ENCODE measurements at places on chromosomes 5 and 9. TPM values are rescaled to one million over a fixed set of nuclear protein-coding genes. Genes with fewer than 3 reads are reported as not detected.

DNA sequence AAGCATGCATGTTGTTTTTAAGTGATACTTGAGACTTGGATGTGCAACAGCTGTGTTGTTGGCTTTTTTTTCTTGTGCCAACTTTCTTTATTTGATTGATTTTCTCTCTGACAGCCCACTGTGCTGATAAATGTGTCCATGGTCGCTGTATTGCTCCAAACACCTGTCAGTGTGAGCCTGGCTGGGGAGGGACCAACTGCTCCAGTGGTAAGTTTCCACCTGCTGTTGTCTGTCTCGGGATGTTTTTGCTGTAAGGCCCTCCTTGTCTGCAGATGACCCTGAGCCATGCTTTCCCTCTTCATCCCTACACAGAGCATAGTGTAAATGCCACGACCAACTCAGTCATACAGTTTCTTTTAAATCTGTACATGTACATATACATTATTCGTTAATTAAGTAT, 79.2 kb downstream of the MEGF10 start:
- DNase-seq: no peak
- H3K27ac ChIP-seq: no peak overlapping the region
- no peaks in the 10 kb centered on the region for H3K4me1 ChIP-seq
- no peaks in the 10 kb centered on the region for H3K27me3 ChIP-seq
- H3K4me3 ChIP-seq: no peak overlapping the region
- no peaks in the 10 kb centered on the region for H3K36me3 ChIP-seq

- H3K27me3 ChIP-seq: no peaks in the 10 kb centered on the region
- no peak overlapping the region for H3K27ac ChIP-seq
- no peaks in the 10 kb centered on the region for H3K36me3 ChIP-seq
- no peak overlapping the region for H3K4me3 ChIP-seq
These were observed 585.7 kb downstream of the ACTL7B start for GRCh38 chr9:108270051-108270450.

DNA sequence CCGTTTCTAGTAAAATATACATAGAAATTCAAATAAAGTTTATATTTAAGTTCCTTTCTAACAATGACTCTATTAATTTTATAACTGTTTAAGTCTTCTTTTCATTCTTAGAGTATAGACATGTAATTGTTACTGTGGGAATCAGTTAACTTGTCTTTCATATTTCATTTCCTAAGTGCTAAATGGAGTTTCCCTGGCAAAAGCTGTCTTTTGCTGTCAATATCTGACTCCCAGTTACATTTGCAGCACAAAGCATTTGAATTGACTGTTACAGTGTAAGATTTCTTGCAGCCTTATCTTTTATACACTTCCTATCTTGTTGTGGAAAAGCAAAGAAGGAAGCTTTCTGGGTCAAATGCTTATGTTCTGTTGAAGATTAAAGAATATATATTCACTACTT, 1026.3 kb downstream of the CDH9 start:
- H3K4me3 ChIP-seq: no peak overlapping the region
- DNase-seq: no peak
- H3K36me3 ChIP-seq: no peaks in the 10 kb centered on the region
- no peaks in the 10 kb centered on the region for H3K4me1 ChIP-seq

GRCh38 chr5:144131261-144131660, 39.2 kb downstream of the YIPF5 start:
- no peaks in the 10 kb centered on the region for H3K27me3 ChIP-seq
- DNase-seq: no peak
- no peaks in the 10 kb centered on the region for H3K36me3 ChIP-seq
- H3K4me1 ChIP-seq: no peaks in the 10 kb centered on the region
- H3K4me3 ChIP-seq: no peak overlapping the region

- H3K27me3 ChIP-seq: no peaks in the 10 kb centered on the region
- DNase-seq: no peak
- H3K4me1 ChIP-seq: no peaks in the 10 kb centered on the region
These were observed 115.6 kb upstream of the IRX4 start for GRCh38 chr5:1998348-1998669.

- H3K36me3 ChIP-seq: no peaks in the 10 kb centered on the region
- H3K27me3 ChIP-seq: no peaks in the 10 kb centered on the region
- no peak overlapping the region for H3K4me3 ChIP-seq
These were observed 21.1 kb downstream of the ERCC6L2 start for GRCh38 chr9:95896580-95896979.

DNA sequence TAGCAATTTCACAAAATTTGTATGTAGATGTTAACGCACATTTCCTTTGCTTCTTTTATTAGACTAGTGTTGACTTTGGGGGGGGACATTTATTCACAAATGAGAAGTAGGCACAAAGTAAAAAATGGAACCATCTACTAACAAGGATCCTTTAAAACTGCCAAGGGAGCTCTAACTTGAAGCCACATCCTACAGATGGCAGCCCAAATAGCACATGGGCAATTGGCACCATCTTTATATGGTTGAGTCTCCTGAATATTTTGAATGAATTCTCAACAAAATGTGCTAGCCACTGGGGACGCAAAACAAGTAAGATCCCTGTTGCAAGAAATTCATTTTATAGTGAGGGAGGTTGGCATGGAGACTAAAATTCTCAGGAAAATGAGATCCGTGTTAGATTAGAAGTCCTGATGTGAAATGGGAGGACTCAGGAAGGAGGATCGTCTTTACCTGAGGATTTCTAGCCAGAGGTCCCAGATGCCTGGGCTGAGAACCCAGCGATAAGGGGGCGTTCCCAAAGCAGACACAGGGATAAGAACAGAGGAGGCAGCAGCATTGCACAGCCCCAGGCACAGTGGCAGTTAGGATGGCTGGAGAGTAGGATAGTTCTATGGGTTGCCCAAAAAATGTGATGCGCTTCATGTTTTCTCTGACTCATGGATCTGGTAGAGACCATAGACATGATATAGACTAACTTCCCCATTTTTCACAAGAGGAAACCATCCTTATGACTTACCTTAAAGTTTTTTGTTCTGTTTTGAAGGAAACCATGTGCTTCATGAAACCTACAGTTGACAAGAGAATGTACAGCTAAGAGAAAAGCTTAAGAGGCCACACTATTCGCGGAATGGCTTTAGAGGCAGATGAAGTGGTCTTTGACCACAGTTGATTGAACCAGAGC, 37.4 kb downstream of the C9orf152 start:
- H3K27ac ChIP-seq: no peak overlapping the region
- H3K36me3 ChIP-seq: peaks cover 28% of the 10 kb centered on the region
- no peak overlapping the region for H3K4me3 ChIP-seq
- H3K27me3 ChIP-seq: no peaks in the 10 kb centered on the region
- no peaks in the 10 kb centered on the region for H3K4me1 ChIP-seq
- DNase-seq: no peak

GRCh38 chr9:130441031-130441430, 3.7 kb upstream of the ASS1 start:
- H3K27me3 ChIP-seq: no peaks in the 10 kb centered on the region
- H3K27ac ChIP-seq: no peak overlapping the region
- DNase-seq: no peak
- H3K36me3 ChIP-seq: no peaks in the 10 kb centered on the region
- H3K4me3 ChIP-seq: no peak overlapping the region
- no peaks in the 10 kb centered on the region for H3K4me1 ChIP-seq

DNA sequence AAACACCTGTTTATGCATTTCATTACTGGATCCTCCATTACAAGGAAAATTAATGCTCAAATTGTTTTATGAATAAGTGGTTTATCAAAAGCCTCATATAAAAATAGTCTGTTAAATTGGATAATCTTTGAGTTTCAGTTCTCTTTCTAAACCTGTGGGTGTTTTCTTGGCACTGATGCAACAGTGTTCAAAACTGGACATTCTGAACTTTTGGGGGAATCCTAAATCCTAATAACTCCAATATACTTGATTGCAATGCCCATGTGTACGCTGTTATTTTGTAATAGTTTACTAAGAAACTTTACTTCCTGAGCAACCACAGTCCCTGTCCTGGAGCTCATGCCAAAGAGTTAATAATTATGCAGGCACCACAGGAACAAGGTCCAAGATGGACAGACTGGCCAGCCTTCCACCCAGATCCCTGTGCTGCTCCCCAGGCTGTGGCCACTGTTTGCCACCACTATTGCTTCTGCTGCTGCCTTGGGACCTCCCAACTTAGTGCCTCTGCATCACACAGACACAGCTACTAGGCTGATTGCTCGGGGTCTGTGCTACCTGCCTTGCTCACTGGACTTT, 14.0 kb downstream of the IRGM start:
- no peaks in the 10 kb centered on the region for H3K36me3 ChIP-seq
- H3K4me1 ChIP-seq: no peaks in the 10 kb centered on the region
- no peak overlapping the region for H3K4me3 ChIP-seq
- DNase-seq: no peak

DNA sequence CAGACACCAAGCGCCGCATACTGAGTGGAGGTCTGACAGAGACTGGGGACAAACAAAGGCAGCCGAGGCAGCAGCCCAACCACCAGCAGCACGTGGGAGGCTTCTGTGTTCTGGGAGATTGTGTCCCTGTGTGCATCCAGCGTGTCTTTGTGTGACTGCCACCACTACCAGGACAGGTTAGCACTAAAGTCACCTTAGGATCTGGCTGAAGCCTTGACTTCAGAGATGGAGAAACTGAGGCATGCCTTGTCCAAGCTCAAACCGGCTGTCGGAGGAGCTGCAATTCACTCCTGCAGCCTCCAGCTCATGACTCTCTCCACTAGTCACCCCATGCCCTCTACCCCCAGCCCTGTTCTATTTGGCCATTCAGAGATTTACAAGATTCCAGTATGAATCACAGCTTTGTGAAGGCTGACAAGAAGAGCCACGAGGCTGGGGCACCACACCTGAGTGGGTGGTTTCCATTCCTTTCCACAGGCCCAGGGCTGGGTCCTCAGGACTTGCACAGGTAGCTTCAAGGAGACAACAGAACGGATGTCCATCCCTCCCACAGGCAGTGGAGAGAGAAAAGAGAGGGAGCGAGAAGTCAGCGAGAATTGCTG, 69.3 kb downstream of the SHB start:
- H3K4me1 ChIP-seq: no peaks in the 10 kb centered on the region
- no peaks in the 10 kb centered on the region for H3K27me3 ChIP-seq
- no peaks in the 10 kb centered on the region for H3K36me3 ChIP-seq
- no peak overlapping the region for H3K27ac ChIP-seq
- no peak for DNase-seq
- H3K4me3 ChIP-seq: no peak overlapping the region

DNA sequence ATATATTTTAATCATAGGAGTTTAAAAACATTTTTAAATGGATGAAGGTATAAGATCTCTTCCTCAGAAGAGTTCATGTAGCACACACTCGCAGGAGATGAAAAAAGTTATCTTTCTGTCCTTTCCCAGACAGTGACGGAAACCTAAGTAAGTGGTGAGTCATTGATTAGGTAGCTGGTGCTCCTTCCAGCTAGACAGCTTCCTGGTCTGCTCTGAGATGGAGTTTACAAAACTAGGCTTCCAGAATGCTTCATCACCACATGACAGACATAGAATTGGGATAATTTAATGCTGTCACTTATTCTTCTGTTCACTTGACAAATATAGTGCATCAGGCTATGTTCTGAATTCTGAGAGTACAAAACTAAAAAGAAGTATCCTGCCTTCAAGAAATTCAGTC, 2393.0 kb upstream of the C9orf72 start:
- no peaks in the 10 kb centered on the region for H3K4me1 ChIP-seq
- H3K36me3 ChIP-seq: no peaks in the 10 kb centered on the region
- no peaks in the 10 kb centered on the region for H3K27me3 ChIP-seq
- no peak for DNase-seq

DNA sequence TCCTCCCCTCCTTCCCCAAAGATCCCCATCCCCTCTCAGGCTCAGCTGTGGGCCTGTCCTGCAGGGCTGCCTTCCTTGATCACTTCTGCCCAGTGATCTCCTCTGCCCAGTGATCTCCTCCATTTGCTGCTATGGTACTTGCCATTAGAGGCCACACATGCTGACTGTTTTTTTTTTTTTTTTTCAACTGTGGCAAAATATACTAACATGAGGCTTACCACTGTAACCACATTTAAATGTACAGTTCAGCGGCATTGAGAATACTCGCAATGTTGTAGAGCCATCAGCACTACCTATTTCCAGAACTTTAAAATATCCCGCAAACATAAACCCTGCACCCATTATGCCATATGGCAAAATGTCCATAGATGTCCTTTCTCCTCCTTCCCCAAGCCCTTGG, 61.7 kb upstream of the EPB41L4B start:
- no peaks in the 10 kb centered on the region for H3K4me1 ChIP-seq
- H3K27ac ChIP-seq: no peak overlapping the region
- peaks cover 33% of the 10 kb centered on the region for H3K36me3 ChIP-seq
- H3K4me3 ChIP-seq: no peak overlapping the region
- DNase-seq: no peak

- H3K4me1 ChIP-seq: peaks cover 16% of the 10 kb centered on the region
- no peaks in the 10 kb centered on the region for H3K27me3 ChIP-seq
- H3K36me3 ChIP-seq: no peaks in the 10 kb centered on the region
- H3K27ac ChIP-seq: no peak overlapping the region
These were observed 23.2 kb upstream of the LRRC14B start for GRCh38 chr5:167982-168660.

GRCh38 chr5:132546108-132546507, 2.8 kb upstream of the IL5 start:
- H3K36me3 ChIP-seq: no peaks in the 10 kb centered on the region
- H3K27me3 ChIP-seq: no peaks in the 10 kb centered on the region

DNA sequence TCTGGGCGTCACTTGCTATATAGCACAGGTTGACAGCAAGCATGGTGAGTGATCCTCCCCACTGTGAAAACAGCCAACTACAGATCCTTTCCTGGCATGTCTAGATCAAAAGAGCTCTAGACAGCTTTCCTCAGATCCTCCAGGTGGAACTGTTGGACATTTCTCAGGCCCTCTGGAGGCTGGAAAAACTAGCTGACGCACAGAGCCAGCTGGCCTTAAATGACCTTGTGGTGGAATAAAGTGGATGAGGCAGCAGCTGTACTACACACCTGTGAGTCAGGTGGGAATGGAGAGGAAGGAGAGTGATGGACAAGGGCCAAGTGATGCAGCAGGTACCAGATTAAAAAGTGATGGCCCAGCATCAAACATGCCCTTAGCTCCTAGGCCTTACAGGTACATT, 172.7 kb downstream of the TRIM32 start:
- H3K4me1 ChIP-seq: no peaks in the 10 kb centered on the region
- no peaks in the 10 kb centered on the region for H3K27me3 ChIP-seq
- no peaks in the 10 kb centered on the region for H3K36me3 ChIP-seq
- H3K27ac ChIP-seq: no peak overlapping the region

The PGM5 gene
- 274 TPM for total RNA-seq

The S100Z gene
- total RNA-seq: not detected

The G3BP1 gene
- total RNA-seq: 60.9 TPM

The BHMT gene
- not detected for total RNA-seq

The GARNL3 gene
- 17.7 TPM for total RNA-seq

The OTULINL gene
- 2.1 TPM for total RNA-seq

Data from right atrium auricular region (tissue), 2 donors.